Breast epithelium (tissue), 4 donors: ENCODE measurements at places on chromosomes 7 and 10. TPM values are rescaled to one million over a fixed set of nuclear protein-coding genes. Genes with fewer than 3 reads are reported as not detected.

ZNF783 gene
- 13.6 TPM for total RNA-seq

PDK4 gene
- total RNA-seq = 797 TPM

HABP2 gene
- total RNA-seq = 0.66 TPM

CALY gene
- not detected for total RNA-seq

STEAP1 gene
- 75.1 TPM for total RNA-seq
